ENCODE measurements at places on chromosomes 7 and 10.

- DNase-seq = no peak
Measured at GRCh38 chr7:74355091-74355490, 65.9 kb downstream of the CLIP2 start.

DNA sequence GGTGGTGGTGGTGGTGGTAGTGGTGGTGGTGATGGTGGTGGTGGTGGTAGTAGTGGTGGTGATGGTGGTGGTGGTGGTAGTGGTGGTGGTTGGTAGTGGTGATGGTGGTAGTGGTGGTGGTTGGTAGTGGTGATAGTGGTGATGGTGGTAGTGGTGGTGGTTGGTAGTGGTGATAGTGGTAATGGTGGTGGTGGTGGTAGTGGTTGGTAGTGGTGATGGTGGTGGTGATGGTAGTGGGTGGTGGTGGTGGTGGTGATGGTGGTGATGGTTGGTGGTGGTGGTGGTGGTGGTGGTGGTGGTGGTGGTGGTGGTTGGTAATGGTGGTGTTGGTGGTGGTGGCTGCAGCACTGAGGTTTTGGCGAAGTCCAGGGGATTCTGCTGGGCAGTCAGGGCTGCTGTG, 58.5 kb downstream of the TMEM130 start:
- no peak for DNase-seq

GRCh38 chr10:72077275-72077990, 10.9 kb downstream of the SPOCK2 start:
- no peak for DNase-seq

DNA sequence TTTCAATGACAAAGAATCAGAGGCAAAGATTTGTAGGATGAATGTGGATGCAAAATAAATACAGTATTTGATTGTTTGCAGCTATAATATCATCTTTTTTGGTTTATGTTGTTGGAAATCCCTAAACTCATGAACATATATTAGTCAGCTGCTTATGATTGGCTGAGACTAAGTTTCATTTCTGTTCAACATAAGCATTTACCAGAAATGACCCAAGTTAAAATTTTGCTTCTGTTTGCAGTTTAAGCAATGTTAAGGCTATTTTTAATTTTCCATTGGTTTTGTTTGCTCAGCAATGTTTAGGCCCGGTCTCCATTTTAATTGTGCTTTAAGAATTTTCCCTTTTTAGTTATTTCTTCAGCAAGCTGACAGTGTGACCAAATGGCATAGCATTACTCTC, 22.0 kb downstream of the GIMAP6 start:
- no peak for DNase-seq

GRCh38 chr7:29924006-29924405, 65.6 kb downstream of the SCRN1 start:
- no peak for DNase-seq

DNA sequence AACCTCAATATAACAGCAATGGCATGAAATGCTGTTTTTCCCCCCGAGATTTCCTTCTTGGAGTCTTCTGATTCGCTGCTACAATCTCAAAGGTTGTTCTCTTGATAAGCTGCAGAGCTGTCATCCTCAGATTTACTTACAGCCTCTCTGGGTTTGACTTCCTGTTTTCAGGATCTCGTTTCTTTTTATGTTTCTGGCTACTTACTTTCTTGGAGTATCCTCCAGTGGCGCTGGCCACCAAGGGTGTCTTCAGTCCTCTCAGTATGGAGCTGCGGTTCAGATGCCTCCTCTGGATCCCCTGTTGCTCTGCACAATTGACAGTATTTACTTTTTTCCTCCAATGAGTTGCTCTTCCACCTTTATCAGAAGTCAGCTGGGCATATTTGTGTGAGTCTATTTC, 152.0 kb upstream of the TMEM72 start:
- DNase-seq = no peak

- no peak for DNase-seq
Measured at GRCh38 chr7:7251742-7252141, 69.4 kb downstream of the C1GALT1 start.

GRCh38 chr7:27873981-27874957, 134.3 kb downstream of the TAX1BP1 start:
- no peak for DNase-seq

GRCh38 chr7:96041171-96041570, 268.8 kb downstream of the DYNC1I1 start:
- no peak for DNase-seq

DNA sequence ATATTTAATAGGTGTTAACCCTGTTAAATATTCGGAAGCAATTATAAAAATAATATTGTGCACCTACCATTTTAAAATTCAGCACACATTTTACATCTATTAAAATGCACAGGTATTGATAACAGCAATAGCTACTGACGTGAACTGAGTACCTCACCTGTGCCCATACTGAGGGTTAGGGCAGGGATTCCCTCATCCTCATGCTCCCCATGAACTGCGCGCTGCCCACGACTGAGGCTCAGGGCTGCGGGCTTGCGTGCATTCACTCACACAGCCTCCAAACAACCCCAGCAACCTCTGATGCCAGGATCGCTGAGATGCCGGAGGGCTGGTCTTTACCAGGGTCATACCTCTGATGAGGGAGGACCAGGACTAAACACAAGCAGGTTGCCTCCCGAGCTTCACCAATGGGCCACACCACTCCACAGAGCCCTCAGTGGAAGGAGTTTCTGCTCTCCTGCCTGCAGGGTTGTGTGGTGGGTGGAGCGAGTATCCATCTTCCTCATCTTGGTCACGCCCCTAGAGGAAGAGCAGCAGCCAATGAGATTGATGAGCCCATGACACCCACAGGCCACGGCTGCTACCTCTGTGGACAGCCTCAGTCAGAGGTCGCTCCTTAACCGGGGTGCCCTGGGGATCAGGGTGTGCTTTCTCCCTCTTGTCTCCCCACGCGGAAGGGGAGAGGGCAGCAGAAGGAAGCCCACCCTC, 478.3 kb downstream of the TNS3 start:
- no peak for DNase-seq

GRCh38 chr10:89946106-89946505, 244.7 kb downstream of the KIF20B start:
- no peak for DNase-seq

DNA sequence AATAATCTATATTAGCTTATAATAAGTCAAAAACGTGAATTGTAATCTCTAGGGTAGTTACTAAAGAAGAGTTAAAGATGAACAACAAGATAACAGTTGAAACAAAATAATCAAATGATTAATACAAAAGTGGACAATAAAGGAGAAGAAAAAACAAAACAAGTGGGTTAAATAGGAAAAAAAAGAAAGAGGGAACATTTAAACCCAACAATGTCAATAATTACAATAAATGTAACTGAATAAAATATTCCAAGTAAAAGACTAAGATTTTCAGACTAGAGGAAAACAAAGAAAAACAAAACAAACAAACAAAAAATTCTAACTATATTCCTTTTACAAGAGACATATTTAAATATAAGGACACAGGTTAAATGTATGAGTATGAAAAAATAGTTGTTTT, 38.0 kb upstream of the ZEB1 start:
- no peak for DNase-seq

- peak; percentile 29 for DNase-seq
Measured at GRCh38 chr10:132133005-132133404, 53.7 kb upstream of the DPYSL4 start.

DNA sequence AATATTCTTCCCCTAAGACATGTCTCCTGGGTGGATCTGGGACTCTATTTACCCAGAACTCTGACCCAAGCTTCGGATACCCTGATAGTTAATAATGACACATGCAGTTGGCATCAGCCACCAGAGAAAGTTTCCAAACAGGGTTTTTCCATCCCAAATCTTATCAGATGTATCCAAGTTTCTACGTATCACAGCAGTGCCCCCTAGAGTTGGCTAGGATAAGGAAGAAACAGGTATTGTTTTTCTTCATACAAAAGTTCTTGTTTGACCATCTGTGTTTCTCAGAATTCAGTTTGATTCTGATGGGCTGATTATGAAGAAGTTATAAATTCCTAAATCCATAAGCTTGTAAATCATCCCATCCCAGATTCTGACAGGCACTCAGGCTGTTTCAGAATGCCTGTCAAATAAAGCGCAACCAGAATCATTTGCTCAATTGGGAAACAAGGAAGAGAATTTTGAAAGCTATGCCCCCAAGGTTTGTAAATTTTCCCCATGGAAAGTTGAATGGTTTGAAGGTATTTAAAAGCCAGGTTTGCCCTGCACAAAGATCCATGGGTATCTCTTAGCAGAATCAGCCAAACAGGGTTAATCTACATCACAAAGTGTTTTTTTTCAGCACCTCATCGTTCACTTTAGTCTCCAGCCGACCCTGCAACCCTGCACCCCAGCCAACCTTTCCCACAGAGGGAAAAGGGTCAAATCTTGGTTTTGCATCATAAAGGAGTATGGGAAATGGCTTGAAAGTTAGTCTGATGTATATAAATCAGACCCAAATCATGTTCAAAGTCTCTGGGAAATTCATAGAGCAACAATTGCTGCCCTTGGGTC, 47.4 kb downstream of the NRAP start:
- no peak for DNase-seq

GRCh38 chr7:137421366-137421765, 77.8 kb upstream of the PTN start:
- DNase-seq = no peak

- DNase-seq = peak; percentile 97
Measured at GRCh38 chr10:68231106-68231816, 652 bp downstream of the ATOH7 start.

- no peak for DNase-seq
Measured at GRCh38 chr7:122692769-122693309, 6.1 kb downstream of the RNF133 start.

DNA sequence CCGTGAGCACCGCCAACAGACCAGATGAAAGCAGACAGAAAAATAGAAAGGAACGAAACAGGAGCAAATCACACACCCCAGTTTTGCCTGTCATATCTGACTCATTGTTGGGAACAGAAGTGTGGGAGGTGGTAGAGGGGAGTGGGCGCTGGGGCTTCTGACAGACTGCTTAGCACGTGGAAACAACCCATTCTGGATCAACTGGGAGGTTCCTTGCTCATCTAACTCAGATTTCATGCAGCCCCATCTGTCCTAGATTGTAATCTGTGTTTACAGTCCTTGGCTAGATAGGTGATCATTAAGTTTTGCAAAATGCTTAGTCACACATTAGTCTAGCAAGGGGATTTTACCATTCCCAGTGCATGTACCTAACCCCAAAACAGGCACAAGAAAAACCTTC, 154.1 kb downstream of the NRP1 start:
- no peak for DNase-seq

DNA sequence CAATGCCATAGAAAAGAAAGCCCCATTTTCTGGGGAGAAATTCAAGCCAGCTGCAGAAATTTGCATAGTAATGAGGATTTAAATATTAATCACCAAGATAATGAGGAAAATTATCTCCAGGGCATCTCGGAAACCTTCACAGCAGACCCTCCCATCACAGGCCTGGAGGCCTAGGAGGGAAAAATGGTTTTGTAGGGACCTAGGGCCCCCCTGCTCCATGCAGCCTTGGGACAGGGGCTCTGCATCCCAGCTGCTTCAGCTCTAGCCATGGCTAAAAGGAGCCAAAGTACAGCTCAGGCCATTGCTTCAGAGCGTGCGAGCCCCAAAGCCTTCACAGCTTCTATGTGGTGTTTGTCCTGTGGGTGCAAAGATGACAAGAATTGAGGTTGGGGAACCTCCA, 46.6 kb upstream of the VOPP1 start:
- DNase-seq = no peak

- DNase-seq = no peak
Measured at GRCh38 chr7:147509541-147510200, 1080.9 kb upstream of the C7orf33 start.

- no peak for DNase-seq
Measured at GRCh38 chr7:55053651-55054571, 35.1 kb downstream of the EGFR start.

- DNase-seq = peak; percentile 8
Measured at GRCh38 chr7:98051118-98051744, 55.4 kb upstream of the LMTK2 start.

- no peak for DNase-seq
Measured at GRCh38 chr10:78524941-78525340, 491.3 kb downstream of the RPS24 start.

DNA sequence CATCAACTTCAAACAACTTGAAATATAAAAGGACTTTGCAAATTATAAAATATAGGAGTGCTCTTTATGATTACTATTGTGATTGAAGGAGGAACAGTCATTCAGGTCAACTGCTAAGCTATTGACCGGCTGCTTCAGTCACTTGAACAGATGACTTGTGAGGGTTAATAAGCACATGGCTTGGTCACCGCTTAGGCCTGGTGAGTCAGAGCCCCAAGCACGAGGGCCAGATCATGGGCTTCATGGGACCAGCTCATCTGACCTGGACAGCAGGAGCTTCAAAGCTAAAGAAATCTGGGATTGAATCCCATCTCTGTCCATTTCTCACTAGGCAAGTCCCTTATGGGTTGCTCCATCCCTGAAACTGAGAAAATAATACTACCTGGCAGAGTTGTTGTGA, 60.4 kb upstream of the ADO start:
- DNase-seq = no peak

- DNase-seq = peak; percentile 82
Measured at GRCh38 chr10:100996678-100997359, 2.8 kb upstream of the LZTS2 start.

- DNase-seq = no peak
Measured at GRCh38 chr7:25669281-25669781, 441.0 kb upstream of the NPVF start.

- DNase-seq = no peak
Measured at GRCh38 chr7:16801111-16801542, 3.7 kb downstream of the AGR2 start.

DNA sequence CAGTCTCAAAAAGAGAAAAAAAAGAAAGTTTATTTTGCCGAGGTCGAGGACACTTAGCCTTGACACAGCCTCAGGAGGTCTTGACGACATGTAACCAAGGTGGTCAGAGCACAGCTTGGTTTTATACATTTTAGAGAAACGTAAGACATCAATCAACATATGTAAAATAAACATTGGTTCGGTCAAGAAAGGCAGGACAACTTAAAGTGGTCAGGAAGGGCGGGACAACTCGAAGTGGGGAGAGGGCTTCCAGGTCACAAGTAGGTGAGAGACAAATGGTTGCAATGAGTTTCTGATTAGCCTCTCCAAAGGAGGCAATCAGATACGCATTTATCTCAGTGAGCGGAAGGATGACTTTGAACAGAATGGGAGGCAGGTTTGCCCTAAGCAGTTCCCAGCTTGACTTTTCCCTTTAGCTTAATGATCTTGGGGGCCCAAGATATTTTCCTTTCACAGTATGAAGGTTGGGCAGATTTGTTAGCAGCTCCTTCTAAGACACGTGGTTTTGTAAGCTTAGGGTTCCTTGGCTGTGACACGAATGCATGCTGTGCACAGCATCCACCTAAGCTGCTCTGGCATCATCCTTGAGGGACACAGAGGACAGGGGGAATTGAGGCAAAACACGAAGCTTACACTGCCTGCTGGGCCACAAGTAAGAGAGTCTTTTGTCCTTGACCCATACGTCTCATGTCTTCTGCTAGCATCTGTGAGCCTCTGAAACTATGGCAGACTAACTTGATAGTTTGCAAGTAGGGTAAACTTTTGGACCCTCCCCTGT, 3.3 kb upstream of the VDAC2 start:
- no peak for DNase-seq

GRCh38 chr10:14416308-14416700, 85.6 kb upstream of the FRMD4A start:
- no peak for DNase-seq

Data from right kidney (tissue), 9 donors.